ENCODE measurements at places on chromosomes 13 and 19.

GRCh38 chr13:92196591-92197256 is 798.3 kb downstream of the GPC5 start:
- no peak for DNase-seq

DNA sequence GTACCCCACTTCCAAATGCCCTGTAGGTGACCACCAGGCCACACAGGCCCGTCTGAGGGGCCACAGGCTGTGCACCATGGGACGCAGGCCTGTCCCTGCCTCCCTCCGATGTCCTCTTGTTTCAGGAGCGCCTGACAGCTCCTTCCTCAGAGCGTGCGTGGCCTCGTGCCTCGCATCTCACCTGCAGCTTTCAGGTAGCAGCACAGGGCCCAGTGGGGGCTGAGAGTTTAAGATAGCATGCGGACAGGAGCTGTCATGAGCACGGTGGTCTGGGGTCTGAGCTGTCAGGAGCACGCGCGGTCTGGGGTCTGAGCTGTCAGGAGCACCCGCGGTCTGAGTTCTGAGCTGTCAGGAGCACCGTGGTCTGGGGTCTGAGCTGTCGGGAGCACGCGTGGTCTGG is 40.1 kb downstream of the GAS6 start:
- no peak for DNase-seq

GRCh38 chr19:34178274-34178610 is 5.9 kb downstream of the LSM14A start:
- DNase-seq, result no peak

GRCh38 chr19:10321874-10322835 is 6.3 kb upstream of the FDX2 start:
- DNase-seq, result no peak

- DNase-seq, result no peak
Measured at GRCh38 chr19:16970821-16971220, 55.8 kb downstream of the CPAMD8 start.

GRCh38 chr19:23409392-23410048 is 14.2 kb upstream of the ZNF91 start:
- DNase-seq, result no peak

GRCh38 chr19:29264897-29265296 is 51.9 kb upstream of the UQCRFS1 start:
- no peak for DNase-seq

DNA sequence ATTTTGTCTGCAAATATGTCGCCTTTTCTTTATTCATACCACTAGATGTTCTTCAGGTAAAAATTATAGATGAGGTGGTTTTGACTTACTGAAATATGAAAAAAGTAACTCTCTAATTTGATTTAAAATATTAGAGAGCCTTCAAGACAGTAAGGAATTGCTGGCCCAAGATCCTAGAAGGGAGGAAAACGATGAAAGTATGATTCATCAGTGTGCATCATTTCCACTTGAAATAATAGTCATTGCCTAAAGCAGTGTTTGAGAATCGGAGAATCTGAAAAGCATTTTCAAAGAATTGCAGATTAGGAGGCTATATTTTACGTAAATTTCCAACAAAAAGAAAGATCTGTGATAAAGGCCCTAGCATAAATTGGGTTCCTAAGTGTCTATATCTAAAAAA is 1707.9 kb upstream of the PRR20A start:
- no peak for DNase-seq

- DNase-seq, result no peak
Measured at GRCh38 chr13:39988351-39988750, 332.9 kb downstream of the COG6 start.

- DNase-seq, result no peak
Measured at GRCh38 chr13:47929156-47929555, 71.9 kb downstream of the SUCLA2 start.

- DNase-seq, result no peak
Measured at GRCh38 chr19:19155495-19156219, 14.4 kb downstream of the MEF2B start.

DNA sequence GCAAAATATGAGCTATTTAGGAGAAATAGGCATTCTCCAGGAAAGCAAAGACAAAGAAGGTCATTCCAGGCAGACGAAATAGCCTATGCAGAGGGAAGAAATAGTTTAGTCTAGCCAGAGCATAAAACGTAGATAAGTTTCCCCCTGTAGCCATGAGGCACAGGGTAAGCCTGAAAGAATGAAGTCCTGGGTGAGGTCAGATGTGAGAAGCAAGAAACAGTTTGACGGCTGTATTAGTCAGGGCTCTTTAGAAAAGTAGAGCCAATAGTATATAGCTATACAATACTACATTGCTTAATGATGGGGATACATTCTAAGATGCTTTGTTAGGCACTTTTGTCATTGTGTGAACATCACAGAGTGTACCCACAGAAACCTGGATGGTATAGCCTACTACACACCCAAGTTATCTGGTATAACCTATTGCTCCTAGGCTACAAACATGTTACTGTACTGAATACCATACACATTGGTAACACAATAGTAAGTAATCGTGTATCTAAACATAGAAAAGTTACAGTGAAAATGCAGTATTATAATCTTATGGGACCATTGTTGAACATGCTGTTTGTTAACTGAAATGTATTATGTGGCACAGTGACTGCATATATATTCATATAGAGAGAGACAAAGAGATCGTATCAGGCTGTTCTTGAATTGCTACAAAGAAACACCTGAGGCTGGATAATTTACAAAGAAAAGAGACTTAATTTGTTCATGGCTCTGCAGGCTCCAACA is 59.3 kb upstream of the WDFY2 start:
- no peak for DNase-seq

DNA sequence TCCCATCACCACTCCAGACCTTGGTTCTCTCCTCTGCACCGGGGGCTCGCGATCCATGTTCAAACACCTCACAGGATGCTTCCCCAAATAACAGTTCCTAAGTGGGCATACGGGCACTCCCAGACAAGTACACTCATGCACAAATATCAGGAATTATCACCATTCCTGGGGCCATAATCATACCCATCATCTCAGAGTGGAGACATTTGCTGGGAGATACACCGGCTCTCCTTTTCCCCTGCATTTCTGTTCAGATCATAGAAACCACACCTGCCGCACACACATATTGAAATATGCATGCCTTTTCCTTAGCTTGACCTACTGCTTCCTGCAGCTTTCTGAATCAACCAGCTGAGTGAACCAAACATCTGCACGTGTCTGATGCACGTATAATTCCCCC is 33.9 kb upstream of the MBNL2 start:
- no peak for DNase-seq

GRCh38 chr13:84648069-84648640 is 765.9 kb upstream of the SLITRK1 start:
- DNase-seq, result no peak

- peak; percentile 22 for DNase-seq
Measured at GRCh38 chr13:51895906-51896888, 34.4 kb downstream of the CCDC70 start.

DNA sequence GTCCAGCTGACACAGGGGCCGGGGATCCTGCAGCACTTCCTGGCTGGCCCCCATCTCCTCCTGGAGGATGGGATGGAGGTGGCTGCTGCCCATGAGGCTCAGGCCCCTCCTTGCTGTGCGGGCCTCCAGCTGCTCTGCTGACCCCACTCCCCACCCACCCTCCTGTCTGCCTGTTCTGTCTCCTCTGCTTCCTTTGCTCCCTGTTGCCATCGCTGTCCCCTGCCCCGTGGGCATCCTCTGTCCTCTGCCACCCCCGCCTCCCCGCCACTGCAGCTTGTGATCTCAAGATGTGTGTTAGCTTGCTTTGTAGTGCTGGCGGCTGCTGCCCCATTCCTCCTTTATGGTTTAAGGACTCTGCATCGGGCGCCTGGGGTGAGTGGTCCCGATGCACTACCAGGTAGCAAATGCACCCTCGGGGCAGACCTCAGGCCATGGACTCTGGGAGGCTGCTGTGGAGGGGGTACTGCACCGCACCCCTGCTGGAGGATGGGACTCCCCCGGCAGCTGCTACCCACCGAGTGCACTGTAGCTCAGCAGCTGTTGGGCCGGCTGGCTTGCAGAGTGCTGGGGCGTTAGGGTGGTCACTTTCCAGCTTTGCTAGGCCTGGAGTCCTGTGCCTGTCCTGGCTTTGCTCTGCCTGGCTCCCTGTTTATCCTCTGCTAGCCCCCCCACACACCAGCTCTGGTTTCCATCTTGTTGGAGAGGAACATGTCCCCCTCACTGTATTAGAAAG is 15.8 kb upstream of the C19orf33 start:
- no peak for DNase-seq

- DNase-seq, result no peak
Measured at GRCh38 chr19:13794398-13794756, 866 bp upstream of the ZSWIM4 start.

GRCh38 chr13:31154939-31155338 is 6.8 kb downstream of the HSPH1 start:
- DNase-seq, result no peak

- peak; percentile 46 for DNase-seq
Measured at GRCh38 chr19:55640577-55641425, at the start of gene ZNF580. ZNF580 (plus strand) TSS chr19:55641002; CDS start chr19:55642509, 1,507 bp downstream.

DNA sequence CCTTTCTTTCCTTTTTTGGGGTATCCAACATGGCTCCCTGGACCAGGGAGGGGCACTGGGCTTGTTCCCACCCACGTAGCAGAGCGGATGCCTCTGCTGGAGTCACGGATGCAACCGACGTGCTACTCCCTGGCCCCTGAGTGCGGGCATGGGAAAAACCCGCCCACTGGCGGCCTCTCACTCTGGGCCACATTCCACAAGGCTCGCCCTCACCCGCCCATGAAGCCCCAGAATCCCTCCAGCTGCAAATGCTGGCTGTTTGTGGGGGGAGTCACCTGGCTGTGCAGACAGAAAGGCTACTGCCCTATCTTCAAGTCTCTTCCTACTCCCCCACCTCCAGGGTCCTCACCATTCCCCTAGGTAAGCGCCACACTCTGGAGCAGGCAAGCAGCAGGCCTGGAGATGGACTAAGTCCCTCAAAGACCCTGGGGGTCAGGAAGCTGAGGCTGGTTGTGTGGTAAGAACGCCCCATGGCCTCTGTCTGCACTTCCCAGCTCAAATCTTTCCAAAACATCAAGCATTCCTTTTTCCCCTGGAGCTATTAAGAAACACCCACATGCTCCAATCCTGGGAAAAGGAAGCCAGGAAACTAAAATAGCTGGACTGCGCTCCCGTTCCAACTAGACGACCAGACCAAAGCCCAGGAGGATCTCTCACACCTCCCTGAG is 17.9 kb upstream of the EPHX3 start:
- no peak for DNase-seq

GRCh38 chr19:51891193-51891747 is 3.5 kb upstream of the ZNF577 start:
- DNase-seq, result no peak

- no peak for DNase-seq
Measured at GRCh38 chr13:43785650-43786471, 911 bp downstream of the ENOX1 start.

DNA sequence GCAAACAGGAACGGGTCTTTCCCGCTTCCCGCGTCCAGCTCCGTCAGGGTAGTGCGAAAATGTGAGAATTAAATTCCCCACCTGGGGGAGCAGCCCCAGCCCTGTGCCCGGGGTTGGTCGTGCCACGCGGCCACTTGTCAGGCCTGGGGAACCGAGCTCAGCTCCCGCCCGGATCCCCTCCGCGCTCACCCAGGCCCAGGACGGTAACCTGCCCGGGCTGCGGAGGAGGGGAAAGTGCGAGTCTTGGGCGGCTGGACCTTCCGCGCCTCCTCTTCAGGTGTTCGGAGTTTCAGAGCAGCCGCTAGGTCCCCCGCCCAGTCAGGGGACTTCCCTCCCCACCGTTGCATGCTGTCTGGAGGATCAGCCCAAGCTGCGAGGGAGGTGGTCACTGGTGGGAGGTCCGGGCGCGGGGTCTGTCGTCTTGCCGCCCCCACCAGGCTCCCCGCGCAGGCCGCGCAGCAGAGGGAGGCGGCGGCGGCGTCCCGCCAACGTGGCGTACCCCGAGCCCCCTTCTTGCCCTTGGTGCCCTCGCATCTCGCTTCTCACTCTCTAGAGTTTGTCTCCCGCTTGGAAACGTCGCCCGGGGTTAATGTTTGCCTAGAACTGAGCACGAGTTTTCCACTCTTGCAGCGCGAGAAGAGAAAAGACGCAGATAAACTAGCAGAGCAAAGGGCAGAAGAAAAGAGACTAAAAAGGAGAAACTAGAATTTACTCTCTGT is 8.1 kb downstream of the URAD start:
- no peak for DNase-seq

DNA sequence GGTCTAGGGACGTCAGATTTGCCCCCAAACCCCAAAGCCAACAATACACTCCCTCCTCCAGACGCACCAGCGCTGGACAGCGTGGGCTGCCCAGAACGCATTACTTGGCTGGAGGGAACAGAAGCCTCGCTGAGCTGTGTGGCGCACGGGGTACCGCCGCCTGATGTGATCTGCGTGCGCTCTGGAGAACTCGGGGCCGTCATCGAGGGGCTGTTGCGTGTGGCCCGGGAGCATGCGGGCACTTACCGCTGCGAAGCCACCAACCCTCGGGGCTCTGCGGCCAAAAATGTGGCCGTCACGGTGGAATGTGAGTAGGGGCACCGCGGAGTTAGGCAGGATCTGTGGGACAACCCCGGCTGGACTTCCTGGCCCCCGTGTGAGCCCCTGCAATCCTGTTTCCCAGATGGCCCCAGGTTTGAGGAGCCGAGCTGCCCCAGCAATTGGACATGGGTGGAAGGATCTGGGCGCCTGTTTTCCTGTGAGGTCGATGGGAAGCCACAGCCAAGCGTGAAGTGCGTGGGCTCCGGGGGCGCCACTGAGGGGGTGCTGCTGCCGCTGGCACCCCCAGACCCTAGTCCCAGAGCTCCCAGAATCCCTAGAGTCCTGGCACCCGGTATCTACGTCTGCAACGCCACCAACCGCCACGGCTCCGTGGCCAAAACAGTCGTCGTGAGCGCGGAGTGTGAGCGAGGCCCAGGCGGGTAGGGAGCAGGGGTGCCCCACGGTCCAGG is 4.0 kb downstream of the ICAM5 start:
- DNase-seq, result no peak

DNA sequence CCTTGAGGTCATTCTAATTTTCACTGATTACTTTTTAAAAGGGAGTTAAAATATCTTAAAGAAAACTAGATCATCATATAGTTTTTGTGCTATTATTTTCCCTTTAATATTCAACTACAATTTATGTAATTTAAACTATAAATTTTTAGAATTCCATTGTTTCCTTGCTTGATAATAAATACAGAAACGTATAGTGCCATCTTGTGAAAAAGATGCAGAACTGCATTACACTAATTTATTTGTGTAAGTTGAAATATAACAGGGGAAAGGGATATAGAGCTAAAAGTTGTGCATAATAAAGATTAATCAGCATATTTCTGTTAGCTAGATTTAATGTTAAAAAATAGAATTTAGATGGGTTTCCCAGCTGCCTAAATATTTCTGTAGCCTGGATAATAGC is 61.5 kb upstream of the TDRD3 start:
- DNase-seq, result no peak

- no peak for DNase-seq
Measured at GRCh38 chr19:5050067-5050656, 81.2 kb downstream of the KDM4B start.

GRCh38 chr13:49553888-49554287 is 31.5 kb downstream of the RCBTB1 start:
- no peak for DNase-seq
